ENCODE measurements at places on chromosomes 4 and X.

GRCh38 chr4:17761062-17761461, 20.4 kb downstream of the FAM184B start:
- no peak for DNase-seq

DNA sequence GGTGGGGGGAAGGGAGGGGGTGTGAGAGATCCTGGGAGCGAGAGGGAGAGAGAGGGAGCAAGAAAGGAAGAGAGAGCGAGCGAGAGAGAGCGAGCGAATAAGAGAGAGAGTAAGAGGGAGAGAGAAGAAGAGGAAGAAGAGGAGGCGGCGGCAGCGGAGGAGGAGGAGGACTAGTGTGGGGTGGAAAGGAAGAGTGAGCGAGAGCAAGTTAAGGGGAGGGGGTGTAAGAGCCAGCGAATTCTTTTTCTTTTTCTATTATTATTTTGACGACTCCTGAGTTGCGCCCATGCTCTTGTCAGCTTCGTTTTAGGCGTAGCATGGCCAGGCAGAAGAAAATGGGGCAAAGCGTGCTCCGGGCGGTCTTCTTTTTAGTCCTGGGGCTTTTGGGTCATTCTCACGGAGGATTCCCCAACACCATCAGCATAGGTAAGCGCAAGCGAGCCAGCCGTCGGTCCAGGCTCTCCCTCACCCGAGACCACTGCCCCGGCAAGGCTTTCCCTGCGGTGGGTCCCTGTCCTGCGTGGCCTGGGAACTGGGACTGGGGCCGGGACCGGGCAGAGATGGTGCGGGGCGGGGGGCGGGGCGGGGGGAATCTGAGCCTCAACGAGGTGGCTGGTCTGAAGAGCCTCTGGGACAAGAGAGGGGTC, at the start of gene GRIA3:
Gene GRIA3 (plus strand): TSS at position 60 of the 647 bp plus-strand sequence. CDS start 258 bp downstream, at position 318.
- DNase-seq: no peak

DNA sequence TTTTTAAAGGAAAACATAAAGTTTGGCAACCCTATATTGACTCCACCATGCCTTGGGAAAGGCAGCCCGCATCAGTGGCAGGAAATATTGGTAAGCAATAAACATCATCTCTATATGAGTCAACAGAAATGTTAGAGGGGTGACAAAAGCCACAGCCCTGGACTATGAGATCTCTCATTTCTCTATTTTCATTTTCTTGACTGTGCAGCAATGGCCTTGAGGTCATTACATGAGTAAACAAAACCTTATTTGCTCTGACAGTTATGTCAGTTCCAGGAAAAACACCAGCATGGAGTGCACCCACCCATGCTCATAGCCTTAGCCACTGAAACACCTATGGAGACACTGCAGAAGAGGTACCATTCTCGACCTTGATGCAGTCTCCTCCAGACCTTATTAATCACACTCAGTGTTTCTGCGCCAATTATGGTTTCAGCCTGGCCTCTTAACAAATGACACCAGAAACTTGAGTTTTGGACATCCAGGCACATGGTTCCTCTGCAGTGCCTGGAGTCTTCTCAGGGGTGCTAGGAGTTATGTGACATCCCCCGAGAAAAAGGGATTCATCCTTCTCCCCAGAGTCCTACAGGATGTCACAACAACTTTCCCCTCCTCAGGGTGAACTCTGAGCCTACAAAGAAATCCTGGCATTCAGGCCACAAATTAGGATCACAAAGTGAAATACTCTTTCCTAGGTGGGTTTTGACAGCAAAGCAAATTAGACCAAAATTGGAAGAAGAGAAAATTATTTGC, 16.0 kb upstream of the HPGD start:
- no peak for DNase-seq

- DNase-seq: no peak
Observed at GRCh38 chrX:103201041-103201440, 13.9 kb upstream of the BEX4 start.

DNA sequence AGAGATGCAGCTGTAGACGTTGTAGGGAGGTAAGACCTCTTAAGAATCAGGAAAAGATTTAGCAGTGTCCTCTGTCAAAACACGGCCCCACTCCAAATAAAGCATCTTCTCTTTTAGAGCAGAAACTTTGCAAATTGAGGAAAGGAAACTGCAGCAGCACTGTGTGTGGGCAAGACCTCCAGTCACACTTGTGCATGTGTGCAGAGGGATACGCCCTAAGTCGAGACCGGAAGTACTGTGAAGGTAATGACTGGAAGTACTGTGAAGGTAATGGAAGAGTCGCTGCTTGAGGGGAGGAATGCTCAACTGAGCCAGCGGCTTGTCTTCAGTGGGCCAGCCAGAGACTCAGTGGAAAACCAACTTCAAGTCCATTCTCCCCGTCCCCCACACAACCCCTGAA, 46.5 kb downstream of the EGF start:
- DNase-seq: no peak

DNA sequence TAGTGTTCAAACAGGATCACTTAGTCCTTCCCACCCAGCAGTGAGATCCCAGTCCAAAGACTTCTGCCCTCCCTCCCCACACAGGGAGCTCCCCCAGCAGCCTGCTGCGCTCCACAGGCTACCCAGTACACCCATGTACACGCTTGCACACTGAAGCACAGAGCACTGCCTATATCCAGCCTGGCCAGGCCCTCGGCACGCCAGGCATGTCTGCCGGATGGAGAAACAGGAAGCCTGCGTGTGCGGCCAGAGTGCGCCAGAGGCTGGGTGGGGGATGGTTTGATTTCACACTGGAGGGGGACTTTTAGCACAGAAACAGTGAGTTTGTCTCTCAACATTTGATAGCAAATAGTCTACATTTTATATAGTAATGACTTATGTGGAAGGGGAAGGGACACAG, 833.5 kb upstream of the IGFBP7 start:
- no peak for DNase-seq

All from fibroblast of the conjunctiva (primary cell).